Activated CD4-positive, alpha-beta T cell treated with anti-CD3 and anti-CD28 coated beads for 1 hour (primary cell): ENCODE measurements at places on chromosomes 11 and 22.

GRCh38 chr22:19483481-19484244, 3.9 kb downstream of the CDC45 start:
- no peak for DNase-seq

DNA sequence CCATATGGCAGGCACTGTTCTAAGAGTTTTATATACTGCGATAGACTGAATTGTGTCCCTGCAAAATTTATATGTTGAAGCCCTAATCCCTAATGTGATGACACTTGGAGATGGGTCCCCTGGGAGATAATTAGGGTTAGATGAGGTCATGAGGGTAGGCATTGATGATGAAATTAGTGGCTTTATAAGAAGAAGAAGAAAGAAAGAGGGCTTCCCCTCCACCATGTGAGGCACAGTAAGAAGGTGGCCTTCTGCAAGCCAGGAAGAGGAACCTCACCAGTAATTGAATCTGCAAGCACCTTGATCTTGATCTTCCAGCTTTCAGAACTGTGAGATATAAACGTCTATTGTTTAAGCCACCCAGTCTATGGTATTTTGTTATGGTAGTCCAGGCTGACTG, 46.6 kb upstream of the TENM4 start:
- no peak for DNase-seq

DNA sequence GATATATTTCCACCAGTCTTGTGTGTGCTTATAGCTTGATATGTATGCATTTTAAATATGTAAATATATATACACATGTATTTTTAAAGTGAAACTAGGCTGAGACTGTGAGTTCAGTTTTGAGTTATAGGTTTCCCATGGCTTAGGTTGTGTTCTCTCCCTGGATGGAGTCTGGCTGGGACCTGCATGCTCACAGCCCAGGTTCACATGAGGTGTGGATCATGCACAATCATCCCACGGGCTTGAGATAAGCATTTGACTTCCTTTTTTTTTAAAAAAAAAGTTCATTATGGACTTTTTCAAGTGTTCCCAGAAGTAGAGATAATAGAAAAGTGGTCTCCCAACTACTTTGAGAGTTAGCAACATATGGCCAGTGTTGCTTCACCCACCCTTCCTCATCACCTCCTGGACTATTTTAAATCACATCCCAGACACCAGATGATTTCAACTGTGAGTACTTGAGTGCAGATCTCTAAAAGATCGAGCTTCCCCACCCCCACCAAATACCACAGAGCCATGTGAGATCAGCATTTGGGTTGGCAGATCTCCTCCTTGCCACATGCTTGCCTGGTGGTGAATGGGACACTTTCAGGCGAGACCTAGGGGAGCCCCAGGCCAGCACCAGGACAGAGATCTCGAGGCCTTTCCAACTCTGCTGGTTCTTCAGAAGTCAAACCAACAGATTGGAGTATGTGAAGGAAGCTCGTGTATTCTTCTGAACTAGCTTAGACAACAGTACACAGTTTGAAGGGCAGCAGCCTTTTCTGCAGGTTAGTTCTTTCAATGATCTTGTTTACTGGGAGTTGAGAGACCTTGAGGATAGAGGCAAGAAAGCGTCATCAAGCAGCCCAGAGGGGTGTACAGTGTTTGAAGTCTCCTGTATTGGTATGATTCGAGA, 15.9 kb downstream of the MED15 start:
- no peak for DNase-seq

DNA sequence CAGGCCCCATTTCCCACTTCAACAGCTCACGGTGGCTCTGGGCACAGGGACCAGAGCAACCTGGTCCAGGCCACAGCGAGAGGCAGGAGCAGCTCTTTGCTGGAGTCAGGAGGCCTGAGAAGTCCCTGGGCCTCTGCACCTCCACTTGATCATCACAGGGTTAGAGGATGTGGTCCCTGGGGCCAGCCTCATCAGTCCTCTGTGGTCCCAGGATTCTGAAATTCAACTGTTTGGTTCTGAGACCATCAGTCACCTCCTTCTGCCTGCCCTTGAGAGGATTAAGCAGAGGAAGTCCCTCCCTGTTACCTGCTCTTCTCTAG, 24.9 kb upstream of the CBX7 start:
- DNase-seq, result no peak

GRCh38 chr11:121105063-121105480, 4.0 kb downstream of the TECTA start:
- DNase-seq, result no peak

- no peak for DNase-seq
Observed at GRCh38 chr22:48955351-48956311, 872.0 kb downstream of the BRD1 start.

GRCh38 chr11:27857014-27857413, 156.8 kb upstream of the BDNF start:
- DNase-seq, result no peak

GRCh38 chr11:33585586-33586209, 114.9 kb downstream of the C11orf91 start:
- DNase-seq, result no peak

- DNase-seq, result no peak
Observed at GRCh38 chr11:2750682-2751522, 51.1 kb upstream of the KCNQ1OT1 start.

GRCh38 chr22:27257987-27258386, 543.6 kb downstream of the MN1 start:
- DNase-seq, result no peak

GRCh38 chr11:3161309-3161708, 3.8 kb downstream of the OSBPL5 start:
- DNase-seq, result no peak

DNA sequence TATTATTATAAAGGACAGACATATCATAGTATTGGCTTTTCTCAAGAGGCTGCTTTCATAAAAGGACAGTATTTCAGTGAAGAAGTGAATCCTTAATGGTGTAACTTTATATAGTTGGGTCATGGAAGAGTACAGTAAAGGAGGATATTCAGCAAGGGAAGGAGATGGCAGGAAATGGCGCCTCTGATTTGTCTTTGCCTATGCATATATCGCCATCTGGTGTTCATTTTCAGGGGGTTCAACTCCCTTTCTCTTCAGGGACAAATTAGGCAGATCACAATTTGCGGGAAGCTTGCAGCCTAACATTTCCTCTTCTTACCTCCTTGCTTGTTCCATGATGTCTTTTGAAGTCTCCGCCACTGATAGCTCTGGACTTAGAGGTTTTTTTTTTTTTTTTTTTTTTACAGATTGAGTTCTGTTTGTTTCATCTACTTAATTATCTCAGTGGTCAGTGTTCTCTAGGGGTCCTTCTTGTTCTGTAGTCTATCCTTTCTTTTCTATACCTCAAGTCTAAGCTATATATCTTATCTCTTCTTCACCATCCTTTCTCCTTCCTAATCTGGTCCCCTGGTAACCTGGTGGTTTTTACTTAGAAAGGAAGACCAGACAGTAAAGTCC, 21.8 kb upstream of the RRM1 start:
- DNase-seq, result no peak

DNA sequence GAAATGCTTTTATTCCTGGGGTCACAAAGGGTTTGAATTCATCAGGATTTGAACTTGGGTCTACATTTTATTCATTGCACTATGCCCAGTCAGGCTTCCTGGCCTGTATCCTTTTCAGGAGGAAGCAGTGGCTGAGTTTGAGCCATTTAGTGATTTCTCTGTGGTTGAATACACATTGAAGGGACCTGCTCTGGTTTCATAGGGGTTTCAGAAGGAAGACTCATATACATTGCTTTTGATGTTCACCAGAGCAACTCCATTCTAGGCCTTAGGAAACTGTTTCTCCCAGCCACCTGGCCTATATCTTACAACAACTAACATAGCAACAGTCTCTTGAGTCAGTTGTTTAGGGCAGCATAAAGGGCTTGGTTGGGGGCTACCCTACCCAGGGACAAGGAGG, 165.7 kb downstream of the INSC start:
- DNase-seq, result no peak

DNA sequence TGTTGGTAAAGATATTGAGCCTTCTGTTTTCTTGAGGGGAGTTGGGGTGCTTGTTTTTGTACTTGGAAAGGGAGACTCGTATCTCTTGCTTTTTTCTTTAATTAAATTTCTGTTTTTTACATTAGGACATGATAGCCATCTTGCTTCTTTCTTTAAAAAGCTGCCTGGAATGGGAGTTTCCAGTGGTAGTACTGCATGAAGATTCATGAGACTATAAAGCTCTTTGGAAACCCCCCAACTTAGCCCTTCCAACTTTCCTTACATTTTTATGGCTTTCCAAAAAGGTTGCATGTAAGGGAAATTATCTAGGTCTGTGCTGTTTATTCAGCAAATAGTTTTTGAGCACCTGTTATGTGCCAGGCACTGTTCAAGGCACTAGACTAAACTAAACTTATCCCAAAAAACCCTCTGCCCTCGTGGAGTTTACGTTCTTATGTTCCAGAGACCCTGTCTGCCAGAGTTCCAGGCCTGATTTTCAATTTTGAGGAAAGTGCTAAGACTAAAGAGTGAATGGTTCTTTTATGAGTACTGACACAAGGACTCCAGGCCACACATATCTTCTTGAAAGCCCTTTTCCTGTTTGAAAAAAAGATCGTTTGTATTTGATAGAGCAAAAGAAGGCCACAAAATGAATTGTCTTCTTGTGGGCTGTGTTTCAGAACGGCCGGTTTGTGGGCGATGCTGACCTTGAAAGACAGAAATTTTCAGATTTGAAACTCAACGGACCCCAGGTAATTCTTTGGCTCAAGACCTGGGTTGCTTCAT, 31.9 kb downstream of the CTNND1 start:
- DNase-seq, result no peak

DNA sequence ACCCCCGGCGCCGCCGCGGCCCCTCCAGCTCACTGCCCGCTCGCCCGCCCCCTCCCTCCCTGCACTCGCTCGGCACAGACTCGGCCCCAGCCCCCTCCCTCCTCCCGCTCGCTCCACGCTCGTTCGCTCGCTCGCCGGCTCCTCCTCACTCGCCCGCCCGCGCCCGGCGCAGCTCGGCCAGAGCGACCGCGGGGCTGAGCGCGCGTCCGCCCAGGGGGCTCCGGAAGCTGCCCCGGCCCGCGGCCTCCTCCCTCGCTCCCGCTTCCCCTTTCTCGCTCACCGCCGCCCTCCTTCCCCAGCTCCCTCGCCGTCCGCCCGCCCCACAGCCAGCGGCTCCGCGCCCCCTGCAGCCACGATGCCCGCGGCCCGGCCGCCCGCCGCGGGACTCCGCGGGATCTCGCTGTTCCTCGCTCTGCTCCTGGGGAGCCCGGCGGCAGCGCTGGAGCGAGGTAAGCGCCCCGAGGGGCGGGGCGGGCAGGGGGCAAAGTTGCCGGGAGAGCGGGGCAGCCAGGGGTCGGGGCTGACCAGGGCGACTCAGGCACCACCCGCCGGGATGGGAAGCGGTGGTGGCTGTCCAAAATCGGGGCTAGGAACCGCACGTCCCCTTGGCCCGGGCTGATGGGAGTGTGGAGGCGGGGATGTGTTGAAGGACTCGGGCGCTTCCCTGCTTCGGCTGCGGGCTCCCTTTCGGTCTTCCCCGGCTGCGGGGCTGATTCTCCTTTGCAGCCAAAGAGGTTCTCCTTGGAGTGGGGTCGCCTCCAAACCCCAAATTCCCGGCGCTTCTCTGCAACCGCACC, at the start of gene SEZ6L:
Gene SEZ6L (plus strand): TSS at position 148 of the 797 bp plus-strand sequence. CDS start 208 bp downstream, at position 356.
- no peak for DNase-seq

DNA sequence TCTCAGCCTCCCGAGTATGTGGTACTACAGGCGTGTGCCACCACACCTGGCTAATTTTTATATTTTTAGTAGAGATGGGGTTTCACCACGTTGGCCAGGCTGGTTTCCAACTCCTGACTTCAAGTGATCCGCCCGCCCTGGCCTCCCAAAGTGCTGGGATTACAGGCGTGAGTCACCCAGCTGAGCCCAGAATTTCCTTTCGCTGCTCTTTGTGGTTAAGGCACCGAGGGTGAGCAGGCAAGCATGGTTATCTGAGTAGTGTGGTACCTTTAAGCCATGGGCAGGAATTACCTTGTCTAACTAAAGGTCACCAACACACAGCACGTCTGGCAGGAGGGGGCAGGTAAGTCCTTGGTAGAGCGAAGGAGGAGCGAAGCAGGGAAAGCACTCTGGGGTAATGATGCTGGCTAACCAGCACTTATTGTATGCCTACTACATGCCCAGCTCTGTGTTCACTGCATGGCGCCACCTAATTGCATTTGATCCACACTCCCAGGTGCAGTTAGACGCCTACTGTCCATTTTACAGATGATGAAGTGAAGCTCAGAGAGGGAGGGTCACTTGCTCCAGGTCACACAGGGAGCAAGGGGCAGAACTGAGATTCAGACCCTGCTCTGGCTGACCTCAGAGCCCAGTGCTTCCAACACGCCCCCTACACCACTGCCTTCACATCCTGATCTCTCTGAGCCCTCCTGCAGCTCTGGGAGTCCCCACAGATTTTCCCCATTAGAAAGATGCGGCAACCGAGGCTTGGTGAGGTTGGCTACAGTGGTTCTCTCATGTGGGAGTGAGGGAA, 45.7 kb downstream of the TRIOBP start:
- no peak for DNase-seq

DNA sequence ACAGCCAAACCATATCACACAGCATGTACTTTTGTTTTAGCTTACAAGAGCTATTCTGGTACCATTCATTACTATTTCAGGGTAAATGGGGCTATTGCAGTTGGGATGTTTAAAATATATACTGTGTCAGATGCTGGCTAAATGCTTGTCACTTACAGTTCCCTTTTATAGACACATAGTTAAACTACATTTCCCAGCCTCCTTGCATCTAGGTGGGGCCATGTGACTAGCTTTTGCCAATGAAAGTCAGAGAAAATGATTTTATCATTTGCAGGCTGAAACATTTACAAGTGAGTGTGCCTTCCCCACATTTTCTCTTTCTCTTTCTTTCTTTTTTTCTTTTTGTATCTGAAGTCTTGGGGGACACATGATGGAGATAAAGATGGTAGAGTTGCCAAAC, 7.8 kb upstream of the IFTAP start:
- no peak for DNase-seq

- DNase-seq, result no peak
Observed at GRCh38 chr11:2952290-2952689, 23.1 kb upstream of the PHLDA2 start.

DNA sequence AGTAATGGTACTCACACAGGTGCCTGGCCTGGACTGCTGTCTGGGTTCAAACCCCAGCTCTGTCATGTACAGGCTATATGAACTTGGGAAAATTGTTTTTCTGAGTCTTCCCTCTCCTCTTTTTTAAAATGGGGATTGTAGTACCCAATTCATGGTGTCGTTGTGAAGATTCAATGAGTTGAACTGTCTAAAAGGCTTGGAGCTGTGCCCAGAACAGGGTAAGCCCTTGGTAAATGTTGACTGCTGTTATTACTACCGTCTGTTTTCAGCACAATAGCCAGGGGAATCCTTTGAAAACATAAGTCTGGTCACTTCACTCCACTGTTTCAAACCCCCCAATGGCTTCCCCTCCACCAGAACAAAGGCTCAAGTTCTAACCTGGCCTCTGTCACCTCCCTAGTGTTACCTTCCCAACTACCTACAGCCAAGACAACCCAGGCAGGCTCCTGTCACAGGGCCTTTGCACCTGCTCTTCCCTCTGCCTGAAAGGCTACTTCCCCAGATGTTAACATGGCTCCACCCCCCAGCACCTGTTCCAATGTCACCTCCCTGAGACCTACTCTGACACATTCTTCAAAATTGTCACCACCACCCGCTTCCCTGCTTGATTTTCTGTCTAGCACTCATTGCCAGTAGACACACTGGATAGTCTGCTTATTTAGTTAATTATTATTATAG, 152.8 kb downstream of the CHST1 start:
- DNase-seq, result no peak
